ENCODE measurements at places on chromosomes 1 and 21.

DNA sequence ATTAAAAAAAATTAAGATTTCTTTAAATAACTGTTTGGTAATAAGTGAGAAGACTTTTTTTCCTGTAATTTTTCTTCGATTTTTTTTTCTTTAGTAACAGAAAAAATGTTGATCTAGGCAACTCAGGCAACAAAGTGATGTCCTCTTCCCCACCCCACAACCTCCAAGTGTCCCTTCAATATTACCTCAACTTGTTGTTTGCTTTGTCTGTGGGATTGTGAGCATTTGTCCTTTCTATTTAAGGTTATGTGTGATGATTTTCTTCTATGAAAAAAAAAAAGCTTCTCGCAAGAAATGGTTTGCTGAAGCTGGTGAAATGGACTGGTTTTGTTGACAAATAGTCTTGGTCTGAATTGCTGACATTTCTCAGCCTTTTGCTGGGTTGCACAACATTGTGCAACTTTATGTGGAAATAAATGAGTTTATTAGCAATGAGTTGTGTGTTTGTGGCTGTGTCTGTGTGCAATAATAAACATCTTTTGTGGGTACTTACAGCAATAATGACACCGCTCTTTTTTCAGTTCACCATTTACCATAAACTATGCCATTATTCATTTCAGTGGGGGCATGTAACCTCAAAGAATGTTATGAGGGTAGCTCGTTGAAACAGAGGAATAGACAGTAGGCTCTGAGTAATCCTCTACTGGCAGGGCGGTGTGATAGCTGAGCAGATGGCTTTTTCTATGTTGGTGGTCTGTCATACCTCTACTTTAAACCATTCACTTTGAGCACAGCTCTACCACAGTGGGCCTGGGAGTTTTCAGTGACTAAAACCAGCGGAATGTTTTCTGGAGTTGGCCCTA, 218.4 kb downstream of the HLX start:
- no peak for DNase-seq

DNA sequence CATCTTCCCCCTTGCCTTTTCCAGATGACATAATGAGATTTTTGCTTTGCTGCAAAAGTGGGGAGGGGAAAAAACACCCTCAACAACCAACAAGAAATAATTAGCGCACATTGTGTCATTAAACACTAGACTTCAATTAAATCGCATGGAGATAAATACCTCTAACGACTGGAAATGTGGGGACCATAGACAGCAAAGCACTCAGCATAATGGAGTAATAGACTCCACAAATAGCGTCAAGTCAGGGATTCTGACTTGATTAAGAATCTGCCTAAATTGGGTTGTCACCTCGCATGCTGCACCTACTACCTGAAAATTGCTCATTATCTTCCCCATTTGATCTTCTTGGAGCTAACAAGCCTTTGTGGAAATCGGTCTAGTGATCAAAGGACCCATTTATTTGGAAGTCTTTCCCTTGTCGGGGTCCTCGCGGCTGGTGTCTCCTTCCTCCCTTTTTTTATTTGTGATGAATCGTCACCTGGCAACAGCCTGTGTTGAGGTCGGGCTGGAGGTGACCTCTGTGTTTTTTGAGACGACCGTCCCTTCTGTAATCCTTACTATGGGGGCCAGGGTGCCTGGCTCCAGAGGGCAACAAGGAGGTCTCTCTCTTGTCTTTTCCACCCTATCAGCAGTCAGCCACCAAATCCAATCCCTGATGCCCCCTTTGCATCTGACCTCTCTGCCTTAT, 75.3 kb upstream of the IGSF21 start:
- no peak for DNase-seq

DNA sequence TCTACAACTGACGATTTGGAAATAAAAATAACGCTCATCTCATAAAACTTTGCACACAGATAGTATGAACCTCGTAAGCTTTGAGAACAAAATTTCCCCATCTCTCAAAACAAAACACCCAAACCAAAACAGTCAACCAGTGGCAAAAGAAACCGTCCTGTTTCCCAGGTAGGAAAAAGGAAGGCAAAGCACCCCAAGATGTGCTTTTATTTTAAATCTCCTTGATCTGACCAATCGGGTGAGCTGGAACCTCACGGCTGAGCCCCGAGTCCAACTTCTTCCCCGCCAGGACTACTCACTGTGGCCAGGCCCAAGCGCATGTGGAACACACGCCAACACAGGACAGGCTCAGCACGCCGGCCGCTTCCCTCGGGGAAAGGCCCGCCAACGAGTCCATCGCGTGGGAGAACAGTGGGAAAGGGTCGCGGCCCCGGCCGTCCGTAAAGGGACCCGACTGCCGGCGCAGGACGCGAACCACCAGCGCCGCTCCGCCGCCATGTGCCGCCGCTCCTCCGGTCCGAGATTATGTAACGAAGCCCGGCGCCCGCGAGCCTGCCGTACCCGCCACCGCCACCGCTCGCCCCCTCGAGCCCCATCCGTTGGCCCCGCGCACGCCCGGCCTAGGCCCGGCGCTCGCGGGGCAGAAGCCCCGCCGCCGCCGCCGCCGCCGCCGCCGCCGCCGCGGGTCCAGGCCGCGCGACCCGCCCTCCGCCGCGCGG, 759 bp downstream of the AHCTF1 start:
- DNase-seq = peak; percentile 52

DNA sequence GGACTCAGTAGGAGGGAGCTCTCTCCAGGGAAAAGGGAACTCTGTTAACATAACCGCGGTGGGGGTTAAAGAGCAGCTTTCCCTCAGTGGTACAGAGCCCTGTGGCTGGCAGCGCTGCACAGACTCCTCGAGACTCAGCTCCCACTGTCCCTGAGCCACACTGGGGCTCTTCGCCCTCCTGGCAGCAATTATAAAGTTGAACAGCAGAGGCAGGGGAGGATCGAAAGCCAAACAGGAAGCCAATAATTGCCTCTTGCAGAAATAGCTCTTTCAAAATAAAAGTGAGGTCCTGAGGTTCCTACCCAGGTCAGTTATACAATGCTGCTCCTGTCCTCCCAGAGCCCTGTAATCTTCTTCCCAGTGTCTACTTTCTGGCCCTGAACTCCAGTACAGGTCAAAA, 77.0 kb downstream of the FAM78B start:
- DNase-seq = no peak

- DNase-seq = no peak
Measured at GRCh38 chr1:33182401-33182841, 578 bp upstream of the TRIM62 start.

- no peak for DNase-seq
Measured at GRCh38 chr1:62367005-62367557, 47.8 kb upstream of the KANK4 start.

DNA sequence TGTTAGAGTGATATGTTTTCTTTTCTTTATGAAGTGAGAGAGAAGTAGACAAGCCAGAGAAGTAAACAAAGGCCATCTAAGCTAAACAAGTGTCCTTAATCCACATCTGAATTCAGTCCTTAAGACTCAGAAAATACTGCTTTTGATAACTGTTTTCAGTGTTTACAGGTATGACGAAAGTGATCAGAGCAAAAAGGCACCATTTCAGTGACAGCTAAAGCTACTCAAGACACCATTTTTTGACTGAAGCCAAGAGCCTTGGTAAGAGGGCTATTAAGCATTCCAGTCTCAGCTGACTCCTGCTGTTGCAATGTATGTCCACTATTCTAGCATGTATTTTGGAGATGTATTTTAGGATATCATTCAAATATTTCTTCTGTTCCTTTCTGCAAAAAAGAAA, 4.1 kb downstream of the KMO start:
- no peak for DNase-seq

DNA sequence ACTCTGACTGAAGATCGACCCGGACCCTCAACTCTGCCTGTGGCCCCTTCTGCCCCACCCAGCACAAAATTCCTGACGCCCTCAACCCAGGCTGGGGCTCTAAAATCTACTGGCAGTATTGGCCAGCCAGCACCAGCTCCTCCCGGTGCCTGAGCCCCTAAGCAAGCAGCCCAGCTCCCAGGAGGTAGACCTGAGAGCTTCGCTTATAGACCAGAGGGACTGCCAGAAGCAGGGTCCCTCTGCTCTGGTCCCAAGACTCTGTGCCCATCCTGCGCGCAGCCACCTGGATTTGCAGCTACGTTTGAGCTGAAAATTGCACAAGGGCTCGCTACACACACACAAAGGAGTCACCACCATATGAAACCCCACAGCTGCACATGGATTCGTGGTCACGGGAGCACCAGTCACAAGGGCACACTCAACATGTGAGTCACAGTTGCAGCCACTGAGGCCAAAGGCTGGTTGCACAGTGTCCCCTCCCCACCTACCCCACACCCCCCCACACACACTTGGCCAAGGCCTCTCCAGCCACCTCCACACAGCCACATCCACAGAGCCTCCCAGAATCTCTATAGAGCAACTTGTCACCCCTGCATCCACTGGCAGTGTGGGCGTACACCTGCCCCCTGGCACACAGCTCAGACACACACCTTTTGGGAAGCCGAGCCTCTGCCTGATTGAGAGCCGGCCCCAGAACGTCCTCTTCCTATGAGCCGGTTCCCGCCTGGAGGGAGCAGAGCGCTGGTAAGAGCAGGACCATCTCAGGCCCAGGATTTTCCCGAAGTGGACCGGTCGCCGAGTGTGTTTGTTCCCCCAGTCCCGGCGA, 1.1 kb upstream of the DMBX1 start:
- DNase-seq = no peak

GRCh38 chr1:205508227-205508714, 3.8 kb downstream of the CDK18 start:
- DNase-seq = no peak

DNA sequence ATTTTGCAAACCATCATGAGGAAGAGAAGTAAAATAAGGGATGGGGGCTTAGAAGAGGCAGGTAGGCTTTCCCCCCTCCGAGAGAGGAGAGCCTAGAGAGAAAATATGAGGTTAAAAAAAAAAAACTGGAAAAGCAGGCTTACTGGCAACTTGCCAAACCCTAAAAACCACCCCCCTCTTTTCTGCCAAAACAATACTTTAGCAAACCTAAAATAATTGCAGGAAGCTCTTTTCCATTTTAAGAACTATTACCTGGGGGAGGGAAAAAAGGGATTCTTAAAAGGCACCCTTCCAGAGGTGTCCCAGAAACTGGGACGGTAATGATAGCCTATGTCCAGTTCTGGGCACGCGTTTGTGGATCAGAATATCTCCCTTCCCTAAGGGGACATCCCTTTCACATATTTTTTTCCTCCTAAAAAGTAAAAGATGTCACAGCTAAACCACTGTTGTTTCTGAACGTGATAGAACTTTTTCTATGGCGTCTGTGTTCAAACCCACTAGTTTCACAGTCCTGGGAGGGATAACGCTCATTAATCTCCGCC, 1.1 kb upstream of the NFIA start:
- DNase-seq = no peak

GRCh38 chr1:96465441-96465840, 256.1 kb upstream of the PTBP2 start:
- DNase-seq = no peak

GRCh38 chr1:225768662-225769426, 8.8 kb upstream of the SRP9 start:
- DNase-seq = no peak

- DNase-seq = peak; percentile 64
Measured at GRCh38 chr1:232589812-232590743, 39.9 kb downstream of the SIPA1L2 start.

- peak; percentile 77 for DNase-seq
Measured at GRCh38 chr1:19436716-19437476, 48.4 kb downstream of the CAPZB start.

DNA sequence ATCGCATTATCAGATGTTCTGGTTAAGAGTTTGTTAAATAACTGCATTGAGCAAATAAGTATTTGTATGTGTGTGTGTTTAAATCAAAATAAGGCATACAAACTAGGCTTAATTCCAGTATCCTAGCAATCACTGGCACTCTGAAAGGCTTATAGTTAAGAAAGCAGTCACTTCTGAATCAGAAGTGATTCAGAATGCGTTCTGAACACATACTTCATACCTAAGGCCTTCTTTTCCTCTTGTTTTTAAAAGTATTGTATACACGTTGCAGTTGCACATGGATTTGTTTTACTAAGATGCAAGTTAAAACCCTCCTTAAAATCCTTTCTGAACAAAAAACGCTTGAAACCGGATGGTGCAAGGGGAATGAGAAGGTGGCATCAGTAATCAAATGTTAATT, 238.4 kb upstream of the DMRTA2 start:
- DNase-seq = no peak

DNA sequence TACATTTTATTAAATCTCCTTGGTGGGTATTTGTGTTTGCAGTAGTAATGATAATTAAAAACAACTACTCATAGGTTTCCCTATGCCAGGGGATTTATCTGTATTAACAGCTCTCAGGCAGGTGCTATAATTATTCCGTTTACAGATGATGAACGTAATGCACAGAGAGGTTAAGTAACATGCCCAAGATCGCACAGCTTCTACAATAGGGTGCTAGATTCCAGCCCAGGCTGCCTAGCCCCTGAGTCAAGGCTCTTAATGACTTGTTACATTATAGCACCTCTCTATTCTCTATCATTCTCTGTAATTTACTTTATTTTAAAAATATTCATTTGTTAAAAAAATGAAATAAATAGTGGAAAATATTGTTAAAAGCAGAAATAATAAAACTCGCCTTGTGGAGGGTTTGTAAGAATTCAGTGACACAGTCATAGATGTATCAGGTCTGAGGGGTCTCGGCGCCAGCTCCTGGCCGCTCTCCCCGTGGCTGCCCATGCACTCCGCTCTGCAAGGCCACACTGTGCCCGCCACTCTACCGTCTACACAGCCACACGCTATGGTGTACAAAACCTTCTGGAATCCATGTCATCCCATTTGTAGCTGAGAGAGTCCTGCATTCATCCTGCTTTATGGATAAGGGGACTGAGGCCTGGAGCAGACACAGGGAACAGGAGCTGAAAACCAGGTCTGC, 562.2 kb downstream of the MATN1 start:
- DNase-seq = no peak

DNA sequence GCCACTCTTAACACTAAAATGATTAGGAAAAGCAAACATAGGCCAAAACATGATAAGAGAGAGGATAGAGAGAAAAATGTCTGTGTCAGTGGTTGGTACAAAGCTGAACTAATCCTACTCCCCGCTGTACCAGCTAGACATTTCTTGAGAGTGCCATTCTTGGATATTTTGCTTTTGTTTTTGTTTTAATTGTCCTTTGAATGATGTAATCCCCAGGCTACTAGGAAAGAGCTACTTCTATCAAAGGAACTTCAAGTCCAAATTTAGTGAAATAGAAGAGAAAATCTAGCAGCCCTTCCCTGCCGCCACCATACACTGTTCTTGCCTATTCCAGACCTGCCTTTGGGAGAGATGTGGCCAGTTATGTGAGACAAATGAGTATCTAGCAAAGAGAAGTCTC, 269.6 kb downstream of the GRIK1 start:
- DNase-seq = no peak

DNA sequence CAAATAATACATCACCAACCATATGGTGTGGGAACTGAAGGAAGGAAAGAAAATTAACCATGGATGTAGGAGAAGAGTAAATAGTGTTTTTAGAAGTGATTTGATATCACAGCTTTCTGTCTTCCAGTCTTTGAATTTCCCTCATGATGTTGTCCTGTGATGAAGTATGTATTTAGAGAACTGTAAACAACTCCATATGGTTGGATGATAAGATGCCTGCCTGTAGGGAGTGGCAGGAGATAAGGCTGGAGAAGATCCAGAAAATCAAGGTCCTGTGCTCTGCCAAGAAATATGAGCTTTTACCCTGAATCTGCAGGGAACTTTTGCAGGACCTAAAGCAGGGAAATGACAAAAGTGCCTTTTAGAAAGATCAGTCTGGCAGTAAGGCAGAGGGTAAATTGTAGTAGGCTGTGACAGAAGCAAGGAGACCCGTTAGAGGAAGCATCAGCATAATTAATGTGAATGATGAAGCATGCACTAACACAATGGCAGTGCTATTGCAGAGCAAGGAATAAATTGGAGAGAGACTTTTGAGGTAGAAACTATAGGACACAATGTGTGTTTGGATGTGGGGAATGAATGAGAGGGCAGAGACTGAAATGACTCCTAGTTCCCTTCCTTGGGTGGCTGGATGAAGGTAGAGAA, 21.9 kb downstream of the CEPT1 start:
- DNase-seq = no peak
